Sigmoid colon (tissue), 7 donors: ENCODE measurements at places on chromosomes 6 and 20. TPM values are rescaled to one million over a fixed set of nuclear protein-coding genes. Genes with fewer than 3 reads are reported as not detected.

SLC22A2 gene
- 0.99 TPM for total RNA-seq

GRCh38 chr6:17022604-17023003 lies 79.2 kb upstream of the STMND1 start:
- no peaks in the 10 kb centered on the region for H3K36me3 ChIP-seq
- no peaks in the 10 kb centered on the region for H3K4me1 ChIP-seq

LIN28B gene
- total RNA-seq: not detected

LKAAEAR1 gene
- total RNA-seq: not detected

GRCh38 chr6:105151644-105152043 lies 28.2 kb downstream of the POPDC3 start:
- H3K36me3 ChIP-seq: no peaks in the 10 kb centered on the region
- no peak overlapping the region for H3K27ac ChIP-seq
- no peak overlapping the region for H3K4me3 ChIP-seq
- DNase-seq: no peak
- no peaks in the 10 kb centered on the region for H3K4me1 ChIP-seq

HNF4A gene
- total RNA-seq: 0.27 TPM

- no peaks in the 10 kb centered on the region for H3K27me3 ChIP-seq
- H3K36me3 ChIP-seq: no peaks in the 10 kb centered on the region
- no peak overlapping the region for H3K4me3 ChIP-seq
- DNase-seq: no peak
- H3K27ac ChIP-seq: no peak overlapping the region
These were observed 86.0 kb downstream of the SLC16A10 start for GRCh38 chr6:111173341-111173740.
